Activated CD8-positive, alpha-beta memory T cell treated with anti-CD3 and anti-CD28 coated beads for 1 hour (primary cell): ENCODE measurements at places on chromosomes 16 and 17.

- no peak for DNase-seq
Observed at GRCh38 chr17:72125742-72126141, 4.9 kb downstream of the SOX9 start.

DNA sequence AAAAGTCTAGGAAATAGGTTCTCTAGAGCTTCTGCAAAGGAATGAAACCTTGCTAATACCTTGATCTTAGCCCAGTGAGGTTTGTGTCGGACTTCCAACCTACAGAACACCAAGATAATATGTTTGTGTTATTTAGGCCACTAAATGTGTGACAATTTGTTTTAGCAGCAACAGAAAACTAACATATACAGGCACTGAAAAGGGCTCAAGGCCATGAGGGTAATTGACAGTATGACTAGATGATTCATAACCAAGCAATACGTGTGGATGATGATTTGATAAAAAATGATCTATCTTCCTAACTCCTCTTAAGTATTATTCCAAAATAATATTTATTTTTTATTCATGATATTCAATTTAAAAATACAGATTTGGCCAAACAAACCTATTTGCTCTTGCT, 27.7 kb upstream of the MED13 start:
- no peak for DNase-seq

- no peak for DNase-seq
Observed at GRCh38 chr17:45046537-45047125, 4.8 kb downstream of the DCAKD start.

- no peak for DNase-seq
Observed at GRCh38 chr17:73232587-73233373, 28.9 kb downstream of the CPSF4L start.

DNA sequence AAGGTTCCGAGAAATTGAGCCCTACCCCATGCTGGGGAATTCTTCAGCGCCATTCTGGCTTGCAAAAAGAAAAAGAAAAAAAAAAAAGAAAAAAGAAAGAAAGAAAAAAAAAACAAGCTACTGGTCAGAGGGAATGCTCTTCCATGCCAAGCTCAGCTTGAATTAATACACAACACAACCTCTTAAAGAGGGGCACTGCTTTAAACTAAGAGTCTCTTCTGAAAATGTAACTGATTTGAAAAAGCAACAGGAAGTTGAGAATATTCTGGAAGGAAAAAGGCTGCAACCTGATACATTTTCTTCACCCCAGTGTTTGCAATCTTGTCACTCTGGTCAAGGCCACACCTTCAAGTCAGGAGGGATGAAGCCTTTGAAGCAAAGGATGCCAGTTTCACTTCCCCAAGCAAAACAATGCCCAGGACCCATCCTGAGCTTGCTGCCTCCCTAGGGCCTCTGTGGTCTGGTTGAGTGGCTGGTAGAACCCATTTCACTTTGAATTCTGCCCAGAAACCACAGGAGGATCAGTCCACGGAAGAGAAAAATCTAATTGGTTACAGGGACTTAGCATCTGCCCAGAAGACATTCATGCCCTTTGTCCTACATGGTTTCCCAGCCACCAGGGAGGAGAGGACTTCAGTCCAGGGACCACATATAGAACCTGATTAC, 389.7 kb downstream of the SOX9 start:
- no peak for DNase-seq

- no peak for DNase-seq
Observed at GRCh38 chr17:78211032-78211431, 3.0 kb upstream of the BIRC5 start.

GRCh38 chr16:50812876-50813466, 71.1 kb downstream of the CYLD start:
- no peak for DNase-seq

DNA sequence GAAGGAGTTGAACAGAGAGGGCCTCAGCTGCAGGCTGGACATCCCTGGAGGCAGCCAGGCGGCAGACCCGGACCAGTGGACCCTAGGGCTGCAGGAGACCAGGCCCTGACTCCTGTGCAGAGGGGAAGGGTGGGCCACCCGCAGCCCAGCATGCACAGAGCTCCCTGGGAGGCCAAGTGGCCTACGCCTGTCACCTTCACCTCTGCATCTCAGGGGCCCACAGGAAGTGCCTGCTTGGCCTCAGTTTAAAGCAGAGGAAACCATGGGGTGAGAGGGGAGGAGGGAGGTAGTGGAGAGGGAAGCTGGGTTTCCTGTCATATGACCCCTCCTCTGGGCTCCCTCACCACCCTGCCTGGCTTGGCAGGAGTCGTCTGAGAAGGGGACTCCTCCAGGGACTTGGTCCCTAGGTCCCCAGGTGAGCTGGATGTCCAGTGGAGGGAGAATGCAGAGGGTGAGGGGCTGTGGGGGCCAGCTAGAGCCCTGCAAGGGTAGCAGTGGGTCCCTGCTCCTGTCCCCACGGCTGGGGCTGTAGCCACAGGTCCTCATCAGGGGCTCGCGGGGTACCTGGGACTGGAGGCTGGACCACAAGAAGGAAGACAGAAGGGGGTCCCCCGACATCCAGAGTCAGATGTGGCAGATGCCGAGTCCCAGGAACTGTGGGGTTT, at the start of gene TMC8:
TMC8 (plus strand) TSS at position 335 of the 665 bp plus-strand sequence. CDS start 818 bp downstream, outside the sequence.
- no peak for DNase-seq

GRCh38 chr17:6894206-6894528, 62.6 kb upstream of the TEKT1 start:
- no peak for DNase-seq

- DNase-seq = no peak
Observed at GRCh38 chr16:58495521-58496331, 4.2 kb upstream of the NDRG4 start.

DNA sequence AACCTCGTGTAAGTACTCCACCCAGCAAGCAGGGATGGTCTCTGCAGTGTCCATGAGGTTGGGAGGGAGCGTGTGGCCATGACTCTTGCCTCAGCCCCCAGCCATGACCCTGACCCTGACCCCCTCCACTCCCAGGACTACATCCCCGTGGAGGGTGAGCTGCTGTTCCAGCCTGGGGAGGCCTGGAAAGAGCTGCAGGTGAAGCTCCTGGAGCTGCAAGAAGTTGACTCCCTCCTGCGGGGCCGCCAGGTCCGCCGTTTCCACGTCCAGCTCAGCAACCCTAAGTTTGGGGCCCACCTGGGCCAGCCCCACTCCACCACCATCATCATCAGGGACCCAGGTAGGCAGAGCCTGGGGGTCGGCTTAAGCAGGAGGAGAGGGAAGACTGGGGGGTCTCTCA, 16.3 kb downstream of the GALK1 start:
- no peak for DNase-seq

- no peak for DNase-seq
Observed at GRCh38 chr16:67301080-67301782, 21.9 kb downstream of the PLEKHG4 start.

DNA sequence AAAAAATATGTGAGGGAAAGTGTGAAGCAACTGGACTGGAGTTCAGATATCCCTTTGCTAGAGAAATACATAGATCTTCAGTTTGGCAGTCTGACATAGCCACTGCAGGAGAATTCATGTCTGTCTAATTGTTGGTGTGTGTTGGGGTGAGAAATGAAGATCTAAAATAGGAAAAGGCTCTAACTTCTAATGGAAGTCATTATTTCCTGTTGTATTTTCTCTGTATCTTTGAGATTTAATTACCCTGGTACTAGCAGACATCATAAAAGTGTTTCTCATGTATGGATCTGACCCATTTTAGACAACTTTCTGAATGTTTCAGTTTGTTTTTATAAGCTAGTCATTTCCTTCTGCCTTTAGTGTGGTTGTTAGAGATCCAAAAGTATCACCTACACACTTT, 128.3 kb downstream of the NLK start:
- no peak for DNase-seq

DNA sequence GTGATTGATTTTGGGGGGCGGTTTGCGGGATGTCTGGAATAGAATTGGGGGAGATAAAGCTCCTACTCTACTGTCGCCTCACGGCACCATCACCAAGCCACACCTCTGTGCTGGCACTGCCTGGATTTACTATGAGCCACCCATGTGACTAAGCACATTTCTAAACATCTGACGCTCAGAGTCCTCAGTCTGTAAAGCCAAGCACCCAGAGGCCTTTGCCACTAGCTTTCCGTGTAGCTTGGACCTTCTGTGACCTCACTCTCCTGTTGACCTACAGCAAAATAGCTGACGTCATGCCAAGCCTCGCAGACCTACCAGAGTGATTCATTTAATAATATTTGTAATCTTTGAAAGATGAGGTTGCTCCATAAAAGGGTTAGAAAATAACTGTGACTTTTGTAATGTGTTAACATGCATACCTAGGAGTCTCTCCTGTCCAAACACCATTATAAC, 38.5 kb upstream of the MYOCD start:
- DNase-seq = no peak

DNA sequence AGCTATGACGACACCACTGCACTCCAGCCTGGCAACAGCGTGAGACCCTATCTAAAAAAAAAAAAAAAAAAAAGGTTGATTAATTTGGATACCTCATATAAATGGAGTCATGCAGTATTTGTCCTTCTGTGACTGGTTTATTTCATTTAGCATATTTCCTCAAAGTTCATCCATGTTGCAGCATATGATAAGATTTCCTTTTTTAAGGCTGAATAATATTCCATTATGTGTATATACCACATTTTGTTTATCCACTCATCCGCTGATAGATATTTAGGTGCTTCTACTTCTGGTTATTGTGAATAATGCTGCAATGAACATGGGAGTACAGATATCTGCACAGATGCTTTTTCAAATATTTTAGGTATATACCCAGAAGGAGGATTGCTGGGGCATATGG, 43.3 kb upstream of the TMC5 start:
- no peak for DNase-seq

- DNase-seq = no peak
Observed at GRCh38 chr16:69039333-69039941, 66.0 kb upstream of the HAS3 start.

DNA sequence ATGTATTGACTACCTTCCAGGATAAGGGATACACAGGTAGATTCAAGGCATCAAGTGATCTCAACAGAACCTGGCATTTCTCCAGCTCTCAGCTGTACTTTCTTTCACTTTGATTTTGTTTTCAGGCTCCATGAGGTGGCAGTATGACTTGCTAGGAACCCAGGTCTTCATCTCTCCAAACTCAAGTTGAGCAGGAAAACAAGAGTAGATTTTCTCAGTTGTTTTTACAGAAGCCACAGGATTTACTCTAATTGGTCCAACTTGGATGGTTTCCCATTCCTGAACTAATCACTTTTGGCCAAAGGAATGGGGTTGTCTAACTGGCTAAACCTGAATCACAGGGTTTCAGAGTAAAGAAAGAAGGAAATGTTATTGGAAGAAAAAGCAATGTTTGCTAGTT, 146.6 kb downstream of the TRIM37 start:
- DNase-seq = no peak

DNA sequence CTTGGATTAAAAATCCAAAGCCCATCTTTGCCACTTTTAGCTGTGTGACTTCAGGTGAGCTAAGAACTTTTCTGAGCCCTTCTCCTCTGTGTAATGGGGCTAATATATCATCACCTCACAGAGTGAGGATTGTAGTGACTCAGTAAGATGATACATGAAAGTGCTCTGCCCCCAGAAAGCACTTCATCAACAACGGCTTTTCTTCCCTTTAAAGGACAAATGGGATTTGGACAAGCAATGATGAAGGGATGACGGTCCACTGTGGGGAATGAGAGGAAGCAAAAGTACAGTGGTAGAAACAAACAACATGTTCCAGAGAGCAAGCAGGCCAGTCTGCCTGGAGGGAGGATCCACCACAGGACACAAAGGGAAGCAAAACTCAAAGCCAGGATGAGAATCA, 14.3 kb upstream of the TMED6 start:
- DNase-seq = no peak

DNA sequence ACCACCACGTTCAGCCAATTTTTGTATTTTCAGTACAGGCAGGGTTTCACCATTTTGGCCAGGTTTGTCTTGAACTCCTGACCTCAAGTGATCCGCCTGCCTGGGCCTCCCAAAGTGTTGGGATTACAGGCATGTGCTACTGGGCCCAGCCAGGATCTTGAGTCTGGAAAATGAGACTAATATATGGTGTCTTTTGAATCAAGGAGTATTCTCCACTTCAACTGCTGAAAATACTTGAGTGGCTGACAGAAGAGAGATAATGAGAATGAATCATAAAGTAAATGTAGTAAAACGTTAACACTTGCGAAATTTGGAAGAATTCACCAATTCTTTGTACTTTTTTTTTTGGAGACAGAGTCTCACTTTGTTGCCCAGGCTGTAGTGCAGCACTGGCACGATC, 16.6 kb downstream of the SMYD4 start:
- no peak for DNase-seq

GRCh38 chr17:622356-622755, 92.3 kb downstream of the VPS53 start:
- DNase-seq = no peak

DNA sequence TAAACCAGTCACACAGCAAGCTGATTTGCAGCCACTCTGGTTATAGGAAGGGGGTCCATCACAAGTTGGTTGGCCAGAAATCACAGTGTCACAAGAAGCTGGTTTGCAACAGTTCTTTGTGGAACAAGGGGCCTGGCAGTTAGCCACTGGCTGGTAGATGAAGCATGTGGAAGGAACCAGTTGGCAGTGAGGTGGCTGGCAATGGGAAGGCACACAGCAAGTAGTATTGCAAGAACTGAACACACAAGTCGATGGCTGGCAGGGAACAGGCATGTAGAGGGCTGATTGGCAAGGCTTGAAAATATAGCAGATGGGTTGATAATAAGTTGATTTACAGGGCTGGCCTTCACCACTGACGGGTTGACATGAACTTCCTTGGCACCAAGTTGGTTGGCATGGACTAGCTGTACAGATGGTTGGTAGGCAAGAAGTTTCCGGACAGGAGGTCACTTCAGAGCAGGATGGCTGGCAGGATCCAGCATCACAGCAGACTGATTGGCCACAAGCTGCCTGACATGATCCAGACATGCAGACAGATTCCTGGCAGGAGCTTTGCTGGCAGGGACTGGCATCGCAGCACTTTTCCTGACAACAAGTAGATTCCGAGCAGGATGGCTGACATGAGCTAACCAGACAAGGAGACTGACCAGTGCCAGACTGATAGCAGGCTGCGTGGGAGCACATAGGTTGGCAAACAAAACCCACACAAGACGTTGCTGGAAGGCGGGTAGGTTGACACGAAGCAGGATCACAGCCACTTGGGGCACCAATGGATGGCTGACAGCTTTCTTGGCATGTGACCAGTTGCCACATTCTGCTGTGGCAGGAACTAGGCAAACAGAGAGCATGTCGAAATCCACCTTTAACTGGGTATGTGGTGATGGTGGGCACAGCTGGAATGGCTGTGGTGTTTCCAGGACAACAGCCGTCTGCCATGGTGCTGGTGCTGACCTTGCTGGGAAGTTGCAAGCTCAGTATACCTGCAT, at the start of gene KRTAP29-1:
KRTAP29-1 (minus strand) TSS at position 936 of the 986 bp plus-strand sequence; CDS start at position 936, 0 bp downstream.
- DNase-seq = no peak

GRCh38 chr17:35087731-35088355, 24.3 kb upstream of the RFFL start:
- no peak for DNase-seq

GRCh38 chr17:19714542-19715411, 1.6 kb downstream of the SLC47A2 start:
- DNase-seq = no peak
